Erythroblast (primary cell): ENCODE measurements at places on chromosomes 3 and 15.

DNA sequence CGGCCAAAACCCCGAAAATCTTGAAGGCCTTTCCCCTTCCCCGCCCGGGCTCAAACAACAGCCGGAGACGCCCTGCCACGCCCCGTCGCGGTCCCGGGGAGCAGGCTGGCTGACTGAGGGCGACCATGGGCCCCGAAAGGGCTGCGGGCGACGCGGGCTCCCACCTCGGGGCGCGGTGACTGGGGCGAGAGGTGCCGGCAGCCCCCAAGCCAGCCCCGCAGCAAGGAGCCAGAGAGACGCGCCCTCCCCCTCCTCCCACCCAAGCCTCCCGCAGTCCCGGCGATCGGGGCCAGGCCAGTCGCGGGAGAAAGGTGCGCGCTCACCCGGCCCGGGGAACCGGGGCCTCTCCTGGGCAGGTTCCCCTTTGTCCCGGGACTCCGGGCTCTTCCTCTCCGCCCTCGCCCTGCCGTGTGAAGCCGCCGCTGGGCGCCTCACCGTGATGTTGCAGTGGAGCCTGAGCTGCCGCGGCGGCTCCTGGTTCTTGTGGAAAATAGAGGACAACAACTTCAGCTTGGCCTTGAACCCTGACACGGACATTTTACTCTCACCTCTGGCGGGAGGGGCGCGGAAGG, 30.6 kb upstream of the ZSCAN2 start:
- DNase-seq, result peak; percentile 76

GRCh38 chr3:169815590-169816150, 3.0 kb upstream of the LRRC34 start:
- DNase-seq, result peak; percentile 25

DNA sequence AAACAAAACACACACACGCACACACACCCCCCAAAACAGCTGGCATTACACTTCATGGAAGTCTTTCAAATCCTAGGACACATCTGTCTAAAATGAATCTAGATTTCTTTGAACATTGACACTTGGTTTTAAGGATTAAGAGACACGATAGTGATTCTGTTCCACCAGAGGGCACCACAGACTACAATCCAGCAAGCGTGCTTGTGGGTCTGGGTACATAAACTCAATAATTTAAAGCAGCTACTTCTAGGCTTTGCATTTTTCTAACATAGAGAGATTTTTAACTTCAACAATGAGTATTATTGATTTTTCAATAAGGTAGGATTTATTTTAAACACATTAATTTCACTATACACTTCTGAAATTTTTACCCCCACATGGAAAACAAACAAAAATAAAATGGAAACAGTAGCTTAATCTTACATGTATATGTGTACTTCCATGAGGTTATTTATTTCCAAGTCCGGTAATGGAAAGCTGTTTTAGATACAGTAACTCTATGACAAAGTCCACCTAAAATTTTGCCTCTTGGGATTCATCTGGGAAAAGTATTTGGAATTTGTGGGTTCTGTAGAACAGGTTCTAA, 564.0 kb upstream of the TGFBR2 start:
- DNase-seq, result peak; percentile 53

- DNase-seq, result no peak
These were observed 24.7 kb downstream of the XPC start for GRCh38 chr3:14153663-14154062.

- no peak for DNase-seq
These were observed 169.0 kb downstream of the PGPEP1L start for GRCh38 chr15:98838387-98839259.

DNA sequence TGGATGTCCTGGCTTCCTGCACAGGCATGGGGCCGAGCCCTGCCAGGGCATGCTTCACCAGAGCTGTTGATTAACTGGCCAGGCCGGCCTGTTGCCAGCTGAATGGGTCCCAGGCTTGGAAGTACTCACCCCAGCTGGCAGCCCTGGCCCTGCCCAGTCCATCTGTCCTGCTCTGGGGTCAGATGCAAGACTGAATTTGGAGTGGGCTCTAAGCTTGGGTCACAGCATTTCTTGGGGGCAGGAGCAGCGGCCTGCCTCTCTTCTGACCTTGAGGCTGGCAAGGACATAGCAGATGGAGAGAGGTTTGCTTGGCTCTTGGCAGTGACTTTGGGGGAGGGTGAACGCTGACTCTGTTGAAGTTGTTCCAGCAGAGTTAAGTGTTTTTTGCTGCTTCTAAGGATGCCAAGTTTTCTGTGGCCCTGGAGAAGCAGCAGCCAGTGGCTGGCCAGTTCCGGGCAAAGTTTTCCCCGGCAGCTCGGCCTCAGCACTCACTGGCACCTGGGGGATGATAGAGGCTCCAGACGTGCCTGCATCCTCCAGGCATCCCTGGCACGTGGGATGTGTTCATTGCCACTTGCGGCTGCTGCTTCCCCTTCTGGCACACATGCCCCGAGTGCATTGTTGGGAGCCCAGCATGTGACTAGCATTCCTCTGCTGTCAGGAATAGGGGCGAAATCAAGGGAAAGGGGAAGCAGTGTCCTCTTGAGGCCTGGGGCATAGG, 22.9 kb downstream of the PDIA5 start:
- no peak for DNase-seq

DNA sequence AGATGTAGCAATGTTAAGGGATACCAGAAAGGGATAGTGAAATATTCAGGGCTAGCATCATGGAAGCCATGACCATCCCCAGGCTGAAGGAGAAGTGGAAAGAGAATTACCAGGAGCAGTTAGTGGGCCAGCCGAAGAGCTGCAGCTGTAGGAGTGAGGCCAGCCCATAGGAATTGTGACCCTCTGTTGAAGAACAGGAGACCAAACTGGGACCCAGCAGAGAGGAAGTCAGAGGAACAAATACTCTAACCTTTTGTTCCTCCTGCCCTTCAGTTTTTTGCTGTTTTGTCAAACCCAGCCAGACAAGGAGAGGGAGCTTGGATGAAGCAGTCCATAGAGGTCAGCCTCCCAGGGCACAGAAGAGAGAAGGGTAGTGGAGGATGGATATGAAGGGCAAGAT, 115.4 kb downstream of the CLSTN2 start:
- no peak for DNase-seq

- DNase-seq, result no peak
These were observed 5.1 kb downstream of the PPP1R2 start for GRCh38 chr3:195537995-195538394.

- no peak for DNase-seq
These were observed 55.5 kb downstream of the NCEH1 start for GRCh38 chr3:172655388-172655787.

GRCh38 chr15:58447271-58448010, 15.7 kb downstream of the LIPC start:
- no peak for DNase-seq

DNA sequence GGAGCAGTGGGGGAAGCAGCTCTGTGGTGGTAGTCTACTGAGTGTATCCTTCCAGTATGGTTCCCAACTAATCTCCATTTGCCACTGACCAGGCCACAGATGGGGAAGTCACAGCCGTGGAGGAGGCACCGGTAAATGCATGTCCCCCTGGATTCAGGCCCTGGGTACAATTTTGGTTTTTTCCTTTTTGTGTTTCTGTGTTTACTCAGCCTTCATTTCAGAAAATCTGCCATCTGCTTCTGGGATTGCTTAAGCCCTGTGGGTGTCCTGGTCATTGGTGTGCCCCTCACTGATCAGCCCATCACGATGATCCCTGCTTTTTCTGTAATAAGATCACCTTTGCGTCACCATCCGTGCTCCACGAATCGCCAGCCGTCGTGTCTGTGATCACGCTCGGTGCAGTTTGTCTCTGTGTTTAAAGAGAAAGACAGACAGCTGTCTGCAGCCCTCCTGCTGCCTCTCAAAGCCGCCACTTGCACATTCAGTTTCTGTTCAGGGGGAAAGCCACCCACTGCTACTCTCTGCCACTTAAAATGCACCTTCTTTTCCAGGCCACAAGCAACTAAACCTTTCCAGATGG, 68.9 kb downstream of the DNASE1L3 start:
- no peak for DNase-seq

GRCh38 chr15:89822026-89822425, 7.4 kb upstream of the ANPEP start:
- DNase-seq, result no peak

GRCh38 chr3:113274425-113275257, 63.3 kb downstream of the BOC start:
- DNase-seq, result no peak

DNA sequence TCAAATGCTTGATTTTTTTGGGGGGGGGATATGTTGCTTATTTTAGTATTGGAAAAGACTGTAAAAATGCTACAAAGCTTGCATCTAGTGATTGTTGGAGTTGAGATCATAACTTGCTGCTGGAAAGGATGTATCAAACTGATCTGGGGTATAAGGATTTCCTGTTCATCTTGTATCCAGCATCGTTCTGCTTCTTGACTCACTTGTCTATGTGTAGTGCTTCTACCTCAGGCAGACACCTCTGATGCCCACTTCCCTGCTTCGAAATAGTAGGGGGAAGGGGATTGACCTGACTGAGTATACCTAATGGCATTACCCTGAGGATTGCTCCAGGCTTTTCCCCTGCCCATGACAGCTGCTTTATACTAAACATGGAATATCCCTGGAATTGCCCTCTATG, 42.7 kb downstream of the STT3B start:
- DNase-seq, result no peak

GRCh38 chr3:98450372-98450771, 12.6 kb upstream of the OR5K1 start:
- no peak for DNase-seq

DNA sequence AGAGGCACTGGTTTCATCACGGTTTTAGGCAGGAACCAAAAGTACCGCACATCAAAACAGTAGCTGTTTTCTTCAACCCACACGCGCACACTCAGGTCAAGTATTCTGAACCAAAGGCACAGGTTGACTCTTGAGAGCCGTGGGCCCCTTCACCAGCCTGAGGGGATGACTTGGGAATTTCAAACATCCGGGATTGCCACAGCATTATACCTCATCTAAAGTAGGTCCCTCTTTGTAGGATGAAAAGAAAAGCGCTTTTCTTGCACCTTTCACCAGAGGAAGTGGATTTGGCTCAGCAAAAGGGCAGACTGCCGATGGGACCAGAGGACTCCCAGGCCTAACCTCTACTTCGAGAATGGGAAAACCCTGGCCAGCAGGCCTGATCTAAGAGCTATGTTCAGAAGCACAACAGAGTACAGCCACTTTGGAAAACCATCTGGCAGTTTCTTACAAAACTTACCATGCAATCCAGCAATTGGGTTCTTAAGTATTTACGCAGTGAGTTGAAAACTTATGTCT, 88.2 kb upstream of the PROK2 start:
- DNase-seq, result no peak

- DNase-seq, result no peak
These were observed 253.7 kb downstream of the ZPLD1 start for GRCh38 chr3:102688556-102688930.

DNA sequence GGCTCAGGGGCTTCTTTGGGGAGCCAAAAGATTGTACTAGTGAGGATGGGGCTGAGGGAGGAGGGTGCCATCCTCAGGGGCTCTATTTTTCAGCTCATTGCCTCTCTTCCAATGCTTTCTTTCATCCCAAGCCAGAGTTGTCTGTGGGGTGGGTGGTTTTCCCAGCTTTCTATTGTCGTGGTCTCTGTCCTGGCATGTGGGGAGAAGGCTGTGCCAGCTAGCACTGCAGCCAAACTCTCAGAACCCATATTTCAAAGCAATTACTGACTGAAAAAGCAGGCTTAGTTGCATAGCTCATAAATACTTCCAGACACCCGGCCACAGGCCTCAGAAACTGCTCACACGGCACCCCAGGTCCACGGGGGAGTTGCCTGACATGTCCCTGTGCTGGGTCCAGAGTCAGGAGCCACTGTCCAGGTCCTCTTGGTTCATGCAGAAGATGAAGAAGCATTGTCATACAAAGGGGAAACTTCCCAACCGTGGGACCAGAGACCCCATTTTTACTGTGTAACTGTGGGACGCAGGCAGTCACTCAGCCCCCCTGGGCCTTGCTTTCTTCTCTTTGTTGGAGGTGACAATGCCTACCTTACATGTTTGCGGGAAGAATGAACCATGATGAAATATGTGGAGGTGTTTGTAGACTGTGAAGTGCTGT, 27.6 kb downstream of the FGD5 start:
- no peak for DNase-seq

GRCh38 chr3:152225201-152225600, 43.5 kb upstream of the MBNL1 start:
- DNase-seq, result no peak

DNA sequence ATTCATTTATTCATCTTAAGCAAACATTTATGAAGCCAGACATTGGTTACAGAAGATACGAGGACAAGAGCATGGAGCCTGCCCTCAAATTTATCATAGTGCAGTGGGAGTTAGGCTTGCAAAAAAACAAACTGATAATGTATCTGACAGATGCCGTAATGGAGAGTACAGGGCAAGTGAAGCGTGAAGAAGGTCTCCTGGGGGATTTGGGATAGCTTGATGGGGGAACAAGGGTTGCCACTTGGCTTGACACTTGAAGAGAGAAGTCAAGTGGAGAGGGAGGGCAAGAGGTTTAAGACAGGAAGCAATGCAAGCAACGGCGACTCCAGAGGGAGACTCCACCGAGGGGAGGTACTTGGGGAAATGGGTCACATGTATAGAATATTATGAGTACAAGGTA, 129.3 kb downstream of the SSR3 start:
- no peak for DNase-seq

GRCh38 chr3:16668776-16669545, 63.7 kb upstream of the DAZL start:
- no peak for DNase-seq

GRCh38 chr3:43180027-43180426, 74.1 kb upstream of the POMGNT2 start:
- DNase-seq, result no peak
